Right atrium auricular region (tissue), 2 donors: ENCODE measurements at places on chromosomes 7 and 10. TPM values are rescaled to one million over a fixed set of nuclear protein-coding genes. Genes with fewer than 3 reads are reported as not detected.

- no peak for DNase-seq
These were observed 765 bp downstream of the PFKFB3 start for GRCh38 chr10:6203331-6204062.

GRCh38 chr7:151472644-151473380 is 32.9 kb upstream of the CRYGN start:
- DNase-seq = no peak

Gene PPP1R17
- not detected for total RNA-seq

DNA sequence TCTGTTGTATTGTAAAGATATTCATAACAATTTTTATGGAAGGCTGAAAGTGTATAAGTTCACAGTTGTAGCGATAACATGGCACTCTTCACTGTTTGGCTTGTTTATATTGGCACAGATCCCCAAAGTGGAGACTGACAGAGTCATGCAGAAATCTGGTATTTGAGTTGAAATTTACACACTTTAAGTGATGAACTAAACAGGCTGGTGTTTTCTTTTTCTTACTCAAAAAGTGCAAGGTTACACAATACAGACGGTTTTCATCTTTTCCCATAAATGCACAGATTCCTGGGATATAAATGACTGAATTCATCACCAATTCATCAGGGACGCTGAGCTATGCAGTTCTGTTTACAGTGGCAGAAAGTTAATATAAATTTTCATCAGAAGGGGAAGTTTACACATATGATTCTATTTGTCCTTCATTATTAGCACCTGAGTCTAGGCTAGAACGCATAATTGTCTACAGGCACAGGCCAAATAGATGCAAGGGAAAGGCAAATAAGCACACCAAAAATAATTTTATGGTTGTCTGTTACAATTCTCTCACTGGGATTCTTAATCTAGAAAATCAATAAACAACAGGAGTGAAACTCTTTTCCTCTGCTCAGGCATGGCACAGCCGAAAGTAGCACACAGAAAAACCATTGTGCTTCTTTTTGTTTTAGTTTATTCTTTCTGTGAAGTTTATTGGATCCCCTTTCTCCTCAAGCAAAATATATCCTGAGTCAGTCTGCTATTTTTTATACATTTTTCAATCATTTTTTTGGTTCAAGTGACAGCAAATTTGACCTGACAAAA is 88.0 kb downstream of the FOXP2 start:
- no peak for DNase-seq

GRCh38 chr10:11631890-11632587 is 20.6 kb upstream of the USP6NL start:
- DNase-seq = no peak

Gene PRKCQ
- total RNA-seq = 0.43 TPM

DNA sequence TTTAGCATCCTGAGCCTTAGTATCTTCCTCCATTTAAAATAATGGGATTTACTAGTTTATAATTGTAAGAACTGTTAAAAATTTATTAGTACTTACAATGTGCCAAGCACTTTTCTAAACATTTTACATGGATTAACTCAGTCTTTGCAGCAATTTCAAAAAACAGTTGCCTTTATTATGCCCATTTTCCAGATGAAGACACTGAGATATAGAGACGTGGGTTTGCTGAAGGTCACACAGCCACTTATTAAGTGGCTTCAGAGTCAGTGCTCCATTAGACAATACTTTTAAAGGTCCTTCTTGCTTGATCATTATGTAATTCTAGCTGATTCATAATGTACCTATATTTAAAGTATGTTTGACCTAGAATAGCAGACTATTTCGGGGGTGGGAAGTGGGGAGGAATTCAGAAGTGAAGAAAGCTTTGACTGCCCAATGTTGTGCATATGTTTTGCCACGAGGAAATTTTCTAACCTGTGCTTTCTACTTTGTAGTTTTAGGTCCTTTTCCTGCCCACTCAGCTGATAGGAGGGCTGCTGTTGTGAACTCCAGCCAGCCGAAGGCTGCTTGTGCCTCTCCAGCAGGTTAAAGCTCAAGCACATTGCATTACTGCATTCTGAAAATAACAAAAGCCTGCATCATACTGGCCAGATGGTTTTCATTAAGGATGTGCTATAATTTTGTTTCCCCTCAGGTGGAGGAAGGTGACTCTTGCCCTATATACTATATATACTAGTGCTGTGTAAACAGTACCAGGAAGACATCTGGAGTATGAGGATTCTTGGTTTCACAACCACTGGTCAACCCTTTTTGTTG is 4.3 kb downstream of the PLEKHA8 start:
- DNase-seq = no peak

DNA sequence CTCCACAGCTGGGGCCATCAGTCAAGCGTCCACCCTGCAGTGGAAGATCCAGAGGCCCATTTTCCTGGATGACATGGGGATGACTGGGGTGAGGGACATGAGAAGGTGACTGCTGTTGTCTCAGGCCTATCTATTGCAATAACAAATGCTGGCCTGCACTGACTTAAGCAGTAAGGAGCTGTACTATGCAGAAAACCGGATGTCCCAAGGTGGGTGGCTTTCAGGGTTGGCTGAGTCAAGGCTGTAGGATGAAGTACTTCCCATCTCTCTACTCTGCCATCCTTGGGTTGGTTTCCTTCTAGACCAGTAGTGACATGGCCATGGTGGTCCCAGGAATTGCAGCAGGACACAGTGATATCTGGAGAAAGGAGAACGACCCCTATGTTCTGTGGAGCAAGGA is 48.1 kb downstream of the NEURL1 start:
- no peak for DNase-seq
